HCT116 (cell line): ENCODE measurements at places on chromosomes 6 and 20.
A peak's percentile ranks its signal among the peaks of the same experiment; 100 is the strongest.

DNA sequence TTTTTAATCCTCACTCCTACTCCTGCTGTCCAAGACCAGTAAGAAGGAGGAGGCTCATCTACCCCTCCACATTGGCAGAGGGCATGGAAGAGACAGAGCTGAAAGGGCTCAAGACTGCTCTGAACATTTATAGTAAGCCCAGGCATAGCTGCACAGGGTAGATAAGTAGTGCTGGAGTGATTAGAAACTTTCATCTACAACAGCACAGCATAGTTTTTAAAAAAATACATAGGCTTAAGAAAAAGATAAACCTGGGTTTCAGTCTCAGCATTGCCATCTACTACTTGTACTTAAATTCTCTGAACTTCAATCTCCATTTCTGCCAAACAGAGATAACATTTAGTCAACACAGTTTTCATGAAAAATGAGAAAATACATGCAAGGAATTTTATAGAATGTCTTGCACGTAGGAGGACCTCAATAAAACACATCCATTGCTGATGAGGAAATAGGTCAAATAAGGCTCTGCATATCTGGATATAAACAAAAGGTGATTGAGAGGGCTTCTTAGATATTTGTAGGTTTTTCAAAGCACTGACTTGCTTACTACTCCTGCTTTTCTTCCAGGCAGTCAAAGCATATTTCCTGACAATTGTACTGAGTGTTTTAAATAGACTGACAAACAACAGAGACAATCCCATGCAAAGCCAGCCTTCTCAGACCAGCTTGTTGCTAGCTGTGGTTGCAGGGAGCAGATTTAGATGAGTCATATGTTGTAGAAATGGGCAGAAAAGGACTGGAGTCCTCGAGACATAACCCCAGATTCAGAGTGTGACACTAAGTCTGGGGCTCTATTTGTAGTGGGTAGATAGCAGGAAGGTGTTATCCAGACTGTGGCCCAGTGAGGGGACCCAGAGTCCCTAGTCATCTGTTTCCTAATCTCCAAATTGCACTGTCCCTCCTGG is 107.4 kb upstream of the TAB2 start:
- DNase-seq, result no peak

DNA sequence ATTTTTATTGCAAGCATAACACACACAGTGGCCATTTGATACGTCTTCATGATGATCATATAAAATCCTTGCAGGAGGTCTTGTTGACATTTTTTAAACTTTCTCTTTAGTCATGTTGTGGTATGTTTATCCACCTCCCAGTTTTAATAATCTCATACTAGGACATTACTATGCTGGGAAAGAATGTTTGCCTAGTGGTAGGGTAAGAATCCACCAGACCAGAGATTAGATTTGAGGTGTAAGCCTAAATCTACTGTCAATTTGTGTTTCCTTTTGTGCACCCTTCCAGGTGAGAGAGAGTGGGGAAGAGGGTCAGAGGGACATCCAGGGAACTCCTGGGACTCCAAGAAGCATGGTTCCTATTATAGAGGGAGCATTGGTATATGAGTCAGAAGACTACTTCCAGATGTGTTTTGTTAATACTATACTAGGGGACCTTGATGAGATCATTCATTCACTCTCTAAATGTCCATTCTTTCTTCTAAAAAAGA is 298.3 kb upstream of the SASH1 start:
- no peak for DNase-seq

- DNase-seq, result no peak
These were observed 94.4 kb upstream of the ADGRF4 start for GRCh38 chr6:47603995-47604394.

- DNase-seq, result no peak
These were observed 42.0 kb downstream of the UQCC1 start for GRCh38 chr20:35369804-35370203.

DNA sequence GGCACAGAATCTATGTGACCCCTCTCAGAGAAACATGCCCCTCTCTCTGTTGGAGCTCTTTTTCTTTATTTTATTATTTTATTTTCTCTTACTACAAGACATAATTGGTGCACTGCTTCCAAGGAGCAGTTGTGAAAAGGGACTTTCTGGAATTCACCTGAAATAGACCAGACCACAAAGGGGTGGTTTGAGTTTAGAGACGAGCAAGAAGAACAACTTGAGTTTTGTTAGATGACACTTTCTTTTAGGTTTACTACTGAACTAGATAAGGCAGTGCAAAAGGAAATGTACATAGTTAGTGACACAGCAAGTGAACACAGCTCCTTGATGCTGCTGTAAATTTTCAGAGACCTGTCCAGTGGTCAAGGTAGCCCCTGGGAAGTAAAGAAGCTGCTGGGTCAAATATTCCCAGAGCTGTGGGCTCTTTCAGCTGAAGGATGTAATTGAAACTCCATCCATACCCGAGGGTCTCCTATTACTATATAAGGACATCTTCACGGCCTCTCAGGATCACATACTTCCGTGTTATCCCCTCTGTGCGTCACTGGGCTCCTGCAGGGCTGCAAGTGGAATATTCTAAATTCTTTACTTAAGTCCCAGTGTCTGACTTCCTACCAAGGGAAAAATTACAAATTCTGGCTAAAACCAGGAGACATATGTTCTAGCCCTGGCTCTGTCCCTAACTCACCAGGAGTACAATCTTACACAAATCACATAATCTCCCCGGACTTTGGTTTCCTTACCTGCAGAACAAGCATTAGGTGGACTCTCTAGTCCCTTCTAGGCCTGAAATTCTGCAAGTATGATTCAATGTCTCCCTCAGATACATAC is 69.1 kb upstream of the ADTRP start:
- no peak for DNase-seq

- no peak for DNase-seq
These were observed 24.2 kb downstream of the MDGA1 start for GRCh38 chr6:37673436-37673835.

- DNase-seq, result no peak
These were observed 20.7 kb upstream of the CDC5L start for GRCh38 chr6:44366781-44367180.

DNA sequence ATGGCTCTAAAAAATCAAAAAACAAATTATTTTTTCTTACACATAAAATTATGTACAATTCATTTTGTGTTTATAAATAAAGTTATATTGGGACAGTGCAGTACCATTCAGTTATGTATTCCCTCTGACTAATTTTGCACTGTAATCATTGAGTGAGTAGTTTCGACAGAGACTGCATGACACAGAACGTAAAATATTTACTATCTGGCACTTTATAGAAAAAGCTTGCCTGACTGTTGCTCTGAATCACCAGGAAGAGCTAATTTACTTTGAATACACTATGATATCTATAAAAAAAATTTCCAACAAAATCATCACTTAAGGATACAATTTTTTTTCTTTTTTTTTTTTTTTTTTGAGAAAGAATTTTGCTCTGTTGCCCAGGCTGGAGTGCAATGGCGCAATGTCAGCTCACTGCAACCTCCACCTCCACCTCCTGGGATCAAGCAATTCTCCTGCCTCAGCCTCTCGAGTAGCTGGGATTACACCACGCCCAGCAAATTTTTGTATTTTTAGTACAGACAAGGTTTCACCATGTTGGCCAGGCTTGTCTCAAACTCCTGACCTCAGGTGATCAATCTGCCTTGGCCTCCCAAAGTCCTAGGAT is 11.0 kb upstream of the KHDC1L start:
- no peak for DNase-seq

DNA sequence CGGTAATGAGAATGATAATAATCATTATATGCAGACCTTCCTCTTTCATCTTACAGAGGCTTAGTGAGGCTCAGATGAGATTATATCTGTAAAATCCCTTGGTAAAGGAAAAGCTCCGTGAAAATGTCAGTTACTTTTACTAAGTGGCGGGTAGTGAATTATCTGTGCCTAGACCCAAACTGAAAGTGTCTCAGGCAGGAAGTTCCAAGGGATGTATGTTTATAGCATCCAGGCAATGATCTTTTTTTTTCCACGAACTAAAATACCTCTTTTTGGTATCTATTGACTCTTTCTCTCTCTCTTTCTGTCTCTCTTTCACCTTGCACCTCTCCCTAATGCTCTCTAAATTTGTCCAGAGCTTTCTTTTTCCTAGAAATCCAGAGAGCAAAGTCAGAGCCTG is 5.0 kb downstream of the TCF21 start:
- DNase-seq, result no peak

DNA sequence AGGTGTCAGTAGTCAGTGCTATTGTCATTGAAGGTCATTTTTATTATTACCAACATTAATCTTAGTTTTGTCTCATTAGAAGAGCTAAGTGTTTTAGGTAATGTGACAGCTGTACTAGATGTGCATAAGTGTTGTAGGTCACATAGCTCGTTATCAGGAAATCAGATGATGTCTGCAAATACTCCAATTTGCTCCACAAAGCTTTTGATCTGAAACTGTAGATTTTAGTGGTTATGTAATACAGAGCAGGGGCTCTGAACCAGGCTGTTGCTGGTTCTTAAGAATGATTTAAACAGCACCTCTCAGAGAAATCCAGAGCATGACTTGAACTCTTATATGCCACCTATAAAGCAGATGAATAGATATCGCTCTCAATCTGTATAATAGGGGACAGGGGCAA is 2.5 kb downstream of the IL17F start:
- DNase-seq, result no peak

DNA sequence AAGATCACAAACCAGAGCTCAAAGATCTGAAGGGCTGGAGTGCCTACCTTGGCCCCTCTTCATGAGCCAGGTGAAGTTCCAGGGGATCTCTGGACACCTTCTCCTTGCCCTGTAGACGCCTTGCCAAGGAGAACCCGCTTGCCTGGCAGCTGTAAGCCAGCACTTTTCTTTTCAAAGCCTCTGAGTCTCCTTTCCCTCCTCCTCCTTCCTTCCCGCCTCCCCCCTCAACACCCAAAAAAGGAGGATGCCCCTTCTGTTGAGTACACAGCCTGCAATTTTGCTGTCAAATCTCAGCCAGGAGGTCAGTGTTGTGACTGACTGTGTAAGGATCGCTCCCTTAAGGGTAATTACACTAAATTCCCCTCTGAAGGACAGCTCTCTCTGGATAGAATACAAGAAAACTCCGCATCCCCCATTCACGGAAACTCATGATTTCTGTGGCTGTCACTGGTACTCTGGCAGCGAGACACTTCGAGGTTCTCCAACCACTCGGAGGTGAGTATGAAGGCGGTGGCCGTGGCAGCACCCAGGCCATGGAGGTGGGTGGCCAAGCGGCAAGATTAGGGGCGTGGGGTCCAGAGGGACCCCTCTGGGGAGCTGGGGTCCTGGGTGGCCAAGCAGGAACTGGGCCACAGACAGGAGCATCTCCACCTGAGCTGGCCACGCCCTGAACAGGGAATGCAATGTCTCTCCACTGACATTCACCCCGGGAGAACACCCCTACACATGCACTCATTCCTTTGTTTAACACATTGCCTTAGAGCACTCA is 23.2 kb upstream of the FOXP4 start:
- DNase-seq, result no peak

DNA sequence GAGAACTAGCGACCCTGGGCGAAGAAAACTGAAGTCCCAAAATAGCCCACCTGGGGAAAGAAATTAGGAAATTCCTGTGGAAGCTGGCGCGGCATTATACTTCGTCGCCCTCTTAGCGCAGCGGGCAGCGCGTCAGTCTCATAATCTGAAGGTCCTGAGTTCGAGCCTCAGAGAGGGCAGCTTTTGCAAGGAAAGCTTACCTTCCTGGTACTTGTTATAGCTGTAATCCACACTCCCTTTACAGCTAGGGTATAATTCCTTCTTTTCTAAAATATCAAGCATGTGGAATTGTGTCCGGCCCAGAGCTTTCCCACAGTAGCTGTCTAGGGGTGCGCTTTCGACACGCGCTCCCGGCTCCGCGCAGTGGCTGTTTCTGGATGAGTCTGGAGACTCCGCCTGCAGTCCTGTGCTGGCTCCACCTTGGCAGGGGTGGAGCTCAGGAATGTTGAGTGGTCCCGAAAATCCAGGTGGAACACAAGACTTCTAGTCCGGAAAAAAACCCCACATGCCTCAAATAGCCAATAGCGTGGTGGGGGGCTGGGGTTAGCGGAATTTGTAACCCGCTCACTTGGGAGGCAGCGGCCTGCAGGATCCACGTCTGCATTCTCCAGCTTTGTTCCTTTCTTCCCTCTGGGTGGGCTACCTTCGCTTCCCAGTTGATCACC is 83.7 kb upstream of the ZNF322 start:
- peak; percentile 76 for DNase-seq
